ENCODE measurements at places on chromosomes 2 and 18. TPM values are rescaled to one million over a fixed set of nuclear protein-coding genes. Genes with fewer than 3 reads are reported as not detected.

- no peak for DNase-seq
- no peaks in the 10 kb centered on the region for H3K27me3 ChIP-seq
- H3K27ac ChIP-seq: no peak overlapping the region
- no peaks in the 10 kb centered on the region for H3K36me3 ChIP-seq
Observed at GRCh38 chr2:70960833-70961647, 17.4 kb upstream of the ANKRD53 start.

DNA sequence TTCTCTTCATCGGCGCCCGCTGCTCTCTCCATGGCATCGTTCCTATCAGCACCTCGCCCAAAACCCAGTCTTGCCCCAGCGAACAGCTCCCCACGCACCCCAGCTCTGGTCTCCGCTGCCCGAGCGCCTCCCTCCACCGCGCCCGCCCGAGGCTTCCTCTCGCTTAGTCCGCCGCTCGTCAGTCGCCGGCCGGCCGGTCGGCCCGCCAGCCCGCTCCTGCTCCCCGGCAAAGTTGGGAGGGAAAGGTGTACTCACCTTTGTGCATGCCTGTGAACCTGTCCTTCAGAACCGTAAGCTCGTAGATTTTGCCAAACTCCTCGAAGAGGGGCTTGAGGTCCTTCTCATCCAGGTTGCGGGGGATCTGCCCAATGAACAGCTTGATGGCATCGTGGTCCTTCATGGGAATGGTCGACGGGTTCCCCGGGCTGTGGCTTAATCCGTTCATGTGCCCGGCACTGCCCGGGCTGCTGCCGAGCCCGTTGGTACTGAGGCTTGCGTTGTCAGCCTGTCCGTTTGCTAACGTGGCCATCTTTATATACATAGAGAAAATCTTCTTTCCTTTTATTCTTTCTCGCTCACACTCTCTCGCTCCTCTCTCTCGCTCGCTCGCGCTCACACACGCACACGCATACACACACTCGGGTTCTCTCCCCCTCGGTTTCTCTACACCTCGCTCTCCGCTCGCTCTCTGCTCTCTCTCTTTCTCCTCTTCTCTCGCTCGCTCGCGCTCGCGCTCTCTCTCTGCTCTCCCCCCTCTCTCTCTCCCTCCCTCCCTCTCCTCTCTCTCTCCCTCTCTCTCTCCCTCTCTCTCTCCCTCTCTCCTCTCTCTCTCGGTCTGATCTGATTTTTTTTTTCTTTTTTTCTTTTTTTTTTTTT is at the start of gene CELF4:
CELF4 (minus strand) TSS at position 698 of the 876 bp plus-strand sequence.
- DNase-seq: no peak
- peak within 1 kb of the TSS; percentile 48 for H3K4me3 ChIP-seq
- H3K36me3 ChIP-seq: no peaks in the 10 kb centered on the region
- H3K4me1 ChIP-seq: no peaks in the 10 kb centered on the region

GRCh38 chr2:104756118-104756517 is 97.8 kb upstream of the POU3F3 start:
- no peaks in the 10 kb centered on the region for H3K36me3 ChIP-seq
- no peaks in the 10 kb centered on the region for H3K4me1 ChIP-seq
- DNase-seq: no peak

DNA sequence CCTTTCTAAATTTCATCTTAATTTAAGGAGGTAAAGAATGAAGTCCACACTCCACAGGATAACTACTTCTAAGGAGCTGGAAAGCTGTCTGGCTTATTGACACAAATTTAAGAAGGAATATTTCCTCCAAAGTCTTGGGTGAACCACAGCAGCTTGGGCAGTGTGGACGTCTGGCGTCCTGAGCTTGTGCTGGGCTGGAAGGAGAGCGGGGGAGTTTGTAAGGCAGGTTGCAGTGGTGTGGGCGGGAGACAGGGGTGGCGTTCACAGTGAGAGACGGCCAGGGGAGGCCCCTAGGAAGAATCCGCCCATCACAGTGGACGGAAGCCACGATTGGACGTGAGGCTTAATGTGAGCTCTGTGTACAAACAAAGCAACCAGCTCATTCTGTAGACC is 25.7 kb downstream of the ADI1 start:
- peaks cover 3% of the 10 kb centered on the region for H3K4me1 ChIP-seq
- no peaks in the 10 kb centered on the region for H3K27me3 ChIP-seq
- no peak for DNase-seq
- H3K36me3 ChIP-seq: peaks cover 4% of the 10 kb centered on the region
- H3K4me3 ChIP-seq: no peak overlapping the region

DNA sequence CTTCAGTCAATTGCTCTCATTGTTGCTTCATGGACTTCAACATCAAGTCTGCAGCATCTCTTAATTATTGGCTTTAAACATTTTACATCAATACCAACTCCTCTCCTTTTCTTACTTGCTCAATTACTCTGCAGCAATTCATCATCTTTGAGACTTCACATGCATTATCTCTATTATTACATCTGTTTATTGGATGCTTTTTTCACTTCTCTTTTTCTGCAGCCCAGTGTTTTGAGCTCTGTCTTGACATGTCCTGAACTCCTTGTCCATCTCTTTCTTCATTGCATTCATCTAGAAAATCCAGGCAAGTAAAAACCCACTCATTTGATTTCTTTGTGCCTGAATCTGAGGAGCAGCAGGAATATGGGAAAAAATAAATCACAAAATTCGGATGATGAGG is 647.9 kb downstream of the PLCL1 start:
- no peak overlapping the region for H3K27ac ChIP-seq
- H3K27me3 ChIP-seq: no peaks in the 10 kb centered on the region
- H3K36me3 ChIP-seq: no peaks in the 10 kb centered on the region
- no peaks in the 10 kb centered on the region for H3K4me1 ChIP-seq
- no peak overlapping the region for H3K4me3 ChIP-seq

DNA sequence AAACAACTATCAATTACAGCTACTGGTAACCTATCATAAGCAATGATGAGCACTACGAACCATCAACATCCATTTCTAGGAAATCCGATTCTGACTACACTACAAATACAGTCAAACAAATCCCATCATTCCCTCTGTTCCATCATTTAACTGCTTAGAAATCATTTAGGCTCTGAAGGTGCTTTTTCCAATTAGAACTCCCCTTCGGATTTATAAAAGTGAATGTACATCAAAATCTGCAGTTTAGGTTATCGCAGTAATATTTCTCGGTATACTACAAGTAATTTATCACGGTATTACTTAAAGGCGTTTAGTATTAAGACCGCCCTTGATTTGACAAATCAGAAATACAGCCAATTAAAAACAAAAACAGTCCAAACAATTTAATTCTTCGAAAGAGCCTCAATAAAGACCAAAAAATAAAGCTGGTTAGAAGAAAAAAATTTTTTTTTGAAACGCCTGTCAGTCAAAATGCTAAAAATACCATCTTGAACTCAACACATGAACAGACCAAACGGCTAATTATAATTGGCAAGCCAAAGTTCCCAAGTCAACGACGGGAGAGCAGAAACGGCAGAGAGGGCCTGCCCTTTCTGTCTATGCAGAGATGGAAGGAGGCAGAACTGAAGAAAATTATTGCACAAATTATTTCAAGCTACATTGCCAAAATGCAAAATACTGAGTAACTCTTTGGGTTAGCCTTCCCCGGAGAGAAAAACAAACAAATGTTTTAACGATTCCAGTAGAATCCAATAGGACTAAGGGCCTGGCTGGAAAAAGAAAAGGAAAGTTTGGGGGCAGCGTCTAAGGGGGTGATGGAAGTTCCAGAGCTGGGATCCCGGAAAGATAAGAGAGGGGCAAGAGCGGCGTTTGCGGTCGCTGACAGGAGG is 1.2 kb downstream of the VPS54 start:
- H3K4me1 ChIP-seq: no peaks in the 10 kb centered on the region
- H3K4me3 ChIP-seq: peak overlapping the region; percentile 58
- H3K27me3 ChIP-seq: no peaks in the 10 kb centered on the region
- H3K27ac ChIP-seq: peak overlapping the region; percentile 94
- H3K36me3 ChIP-seq: no peaks in the 10 kb centered on the region
- no peak for DNase-seq

GRCh38 chr2:86037141-86037794 is 68.4 kb downstream of the POLR1A start:
- H3K4me1 ChIP-seq: peaks cover 21% of the 10 kb centered on the region
- no peaks in the 10 kb centered on the region for H3K36me3 ChIP-seq
- H3K27ac ChIP-seq: peak overlapping the region; percentile 68
- no peaks in the 10 kb centered on the region for H3K27me3 ChIP-seq

The IL1R2 gene
- total RNA-seq: 5.5 TPM

The RGPD3 gene
- 0.15 TPM for total RNA-seq

The FAM161A gene
- total RNA-seq: 2.2 TPM

The OSBPL6 gene
- total RNA-seq: 3.1 TPM
